ENCODE measurements at places on chromosomes 16 and 17. TPM values are rescaled to one million over a fixed set of nuclear protein-coding genes. Genes with fewer than 3 reads are reported as not detected.

The IL4R gene
- 66.1 TPM for total RNA-seq

The PAGR1 gene
- 113 TPM for total RNA-seq

The CHST6 gene
- total RNA-seq: 3.8 TPM

The EFNB3 gene
- total RNA-seq: 70.3 TPM

The PPM1E gene
- 0.46 TPM for total RNA-seq

The TMEM98 gene
- total RNA-seq: 166 TPM

DNA sequence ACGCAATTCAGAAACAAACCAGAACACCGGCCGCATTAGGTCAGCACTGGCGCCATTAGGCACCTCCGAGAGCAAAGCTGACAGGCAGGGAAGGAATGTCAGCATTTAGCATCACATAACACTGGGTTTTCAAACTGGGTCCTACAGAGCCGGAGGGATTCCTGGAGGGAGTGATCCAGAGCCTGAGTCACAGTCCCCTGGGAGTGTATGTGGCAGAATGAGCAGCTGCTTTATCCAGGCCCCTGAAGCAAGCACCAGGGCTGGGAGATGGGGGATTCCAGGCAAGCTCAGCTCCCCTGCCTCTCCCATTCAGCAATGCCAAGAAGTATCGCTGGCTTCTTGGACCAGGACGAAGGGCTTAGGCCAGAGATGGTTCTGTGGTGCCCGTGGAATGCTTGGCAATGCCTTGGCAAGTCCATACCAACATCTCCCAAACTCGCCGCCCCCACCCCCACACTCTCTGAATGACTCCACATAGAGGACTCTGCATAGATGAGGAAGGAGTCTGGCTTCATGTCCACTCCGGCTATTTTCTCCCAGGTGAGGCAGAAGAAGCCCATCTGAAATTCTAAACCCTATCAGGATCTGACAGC is 20.4 kb downstream of the GAS7 start:
- H3K36me3 ChIP-seq: no peaks in the 10 kb centered on the region
- DNase-seq: peak; percentile 62
- H3K4me1 ChIP-seq: peaks cover 5% of the 10 kb centered on the region
- no peak overlapping the region for H3K4me3 ChIP-seq

- no peak overlapping the region for H3K4me3 ChIP-seq
- no peak for DNase-seq
- H3K36me3 ChIP-seq: no peaks in the 10 kb centered on the region
- peaks cover 86% of the 10 kb centered on the region for H3K27me3 ChIP-seq
- H3K27ac ChIP-seq: no peak overlapping the region
Measured at GRCh38 chr16:80536238-80536637, 4.6 kb upstream of the DYNLRB2 start.

- DNase-seq: no peak
- peaks cover 9% of the 10 kb centered on the region for H3K4me1 ChIP-seq
- no peaks in the 10 kb centered on the region for H3K36me3 ChIP-seq
- no peak overlapping the region for H3K27ac ChIP-seq
Measured at GRCh38 chr17:36632916-36633771, 31.8 kb downstream of the MRM1 start.

DNA sequence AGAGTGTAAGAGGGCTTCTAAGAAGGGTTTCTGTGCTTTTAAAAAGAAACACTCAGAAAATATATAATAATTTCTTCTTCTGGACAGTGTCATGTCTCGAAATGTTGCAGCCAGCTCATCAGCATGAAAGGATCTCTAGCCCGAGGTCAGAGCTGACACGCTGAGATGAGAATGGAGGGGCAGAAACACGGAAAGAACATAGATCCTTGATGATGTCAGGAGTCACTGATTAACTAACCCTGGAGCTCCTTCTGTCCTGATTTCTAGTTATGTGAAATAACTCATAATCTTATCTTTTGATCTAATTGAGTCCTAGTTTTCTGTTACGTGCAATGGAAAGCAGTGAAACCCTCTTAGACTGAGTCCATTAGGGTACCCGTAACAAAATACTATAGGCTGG is 10.3 kb upstream of the TOX3 start:
- no peak for DNase-seq
- H3K36me3 ChIP-seq: no peaks in the 10 kb centered on the region

DNA sequence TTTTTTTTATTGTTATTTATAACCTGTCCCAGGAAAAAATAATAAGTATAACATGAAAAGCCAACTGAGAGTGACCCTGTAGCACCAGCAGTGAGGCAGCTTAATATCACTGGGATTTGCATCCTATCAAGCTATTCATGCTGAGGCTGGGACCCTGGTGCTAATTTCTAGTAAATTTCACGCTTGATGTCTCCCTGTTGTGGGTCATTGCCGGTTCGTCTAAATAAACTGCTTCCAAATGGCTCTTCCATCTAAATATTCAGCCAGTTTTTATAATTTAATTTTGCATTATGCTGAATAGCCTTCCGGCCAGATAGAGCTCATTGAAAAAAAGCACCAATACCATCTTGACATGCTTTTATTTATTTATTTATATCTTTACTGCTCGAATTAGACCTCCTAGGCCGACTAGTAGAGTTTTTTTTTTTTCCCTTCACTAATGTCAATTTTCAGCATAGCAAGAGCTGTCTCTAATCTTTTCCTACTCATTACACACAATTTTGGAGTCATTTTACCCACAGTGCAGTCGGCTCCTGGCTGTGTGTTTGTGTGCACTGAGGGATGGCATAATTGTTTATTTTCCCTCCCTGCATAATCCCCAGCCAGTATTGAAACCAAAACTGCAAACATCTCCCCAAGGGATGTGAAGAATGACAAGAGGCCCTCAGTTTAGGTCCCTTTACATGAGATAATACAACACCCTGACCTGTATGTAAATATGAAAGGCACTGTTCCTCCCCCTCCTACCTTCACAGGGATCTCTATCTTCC is 168.8 kb downstream of the AATF start:
- no peak for DNase-seq
- no peak overlapping the region for H3K4me3 ChIP-seq
- H3K27ac ChIP-seq: no peak overlapping the region
- no peaks in the 10 kb centered on the region for H3K27me3 ChIP-seq

- H3K27me3 ChIP-seq: no peaks in the 10 kb centered on the region
- H3K4me3 ChIP-seq: no peak overlapping the region
- no peaks in the 10 kb centered on the region for H3K4me1 ChIP-seq
- DNase-seq: no peak
- no peak overlapping the region for H3K27ac ChIP-seq
Measured at GRCh38 chr16:88923926-88924833, 52.8 kb downstream of the CBFA2T3 start.

DNA sequence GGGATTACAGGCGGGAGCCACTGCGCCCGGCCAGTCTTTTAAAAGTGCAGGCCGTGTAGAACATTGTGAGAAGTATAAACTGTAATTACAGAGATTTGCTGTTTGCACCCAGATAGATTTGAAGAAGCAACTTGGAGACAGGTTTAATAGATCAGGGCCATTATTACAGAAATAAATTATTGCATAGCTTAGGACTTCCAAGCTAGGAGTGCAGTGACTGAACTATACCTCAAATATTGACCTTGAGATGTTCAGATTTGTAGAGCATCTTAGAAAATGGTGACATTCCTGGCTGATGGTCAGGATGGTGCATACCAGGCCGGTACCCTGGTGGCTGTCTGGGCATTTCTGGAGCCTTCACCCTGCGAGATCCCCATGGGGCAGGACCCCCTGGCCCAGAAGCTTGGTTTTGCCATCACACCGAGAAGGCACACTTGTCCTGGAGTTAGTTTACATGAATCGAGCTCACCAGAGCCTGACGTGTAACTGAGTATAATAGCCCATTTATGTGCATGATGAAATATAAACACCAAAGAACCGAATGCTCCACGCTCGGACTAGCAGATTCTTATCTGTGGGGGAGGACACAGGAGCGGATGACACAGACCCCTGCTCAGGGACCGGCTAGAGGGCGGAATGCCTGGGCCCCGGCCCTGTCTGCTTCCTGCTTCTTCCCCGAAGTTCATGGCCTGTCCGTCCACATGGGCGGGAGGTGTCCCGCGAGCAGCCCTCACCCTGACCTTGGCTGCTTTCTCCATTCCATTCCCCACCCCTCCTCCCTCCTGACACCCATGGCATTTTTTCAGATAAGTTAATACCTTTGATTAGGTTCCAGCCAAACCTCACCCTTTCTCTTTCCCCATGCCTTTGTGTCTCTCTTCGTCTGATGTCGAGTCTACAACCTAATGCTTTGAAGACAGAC is 32.1 kb downstream of the CCDC40 start:
- no peaks in the 10 kb centered on the region for H3K36me3 ChIP-seq
- no peaks in the 10 kb centered on the region for H3K27me3 ChIP-seq
- no peaks in the 10 kb centered on the region for H3K4me1 ChIP-seq

GRCh38 chr17:41586863-41587495 is at the start of gene KRT14:
KRT14 (minus strand) TSS chr17:41586895; CDS start chr17:41586834, 61 bp downstream.
- DNase-seq: no peak
- no peaks in the 10 kb centered on the region for H3K36me3 ChIP-seq
- no peaks in the 10 kb centered on the region for H3K27me3 ChIP-seq
- peaks cover 7% of the 10 kb centered on the region for H3K4me1 ChIP-seq
- H3K27ac ChIP-seq: no peak within 1 kb of the TSS

DNA sequence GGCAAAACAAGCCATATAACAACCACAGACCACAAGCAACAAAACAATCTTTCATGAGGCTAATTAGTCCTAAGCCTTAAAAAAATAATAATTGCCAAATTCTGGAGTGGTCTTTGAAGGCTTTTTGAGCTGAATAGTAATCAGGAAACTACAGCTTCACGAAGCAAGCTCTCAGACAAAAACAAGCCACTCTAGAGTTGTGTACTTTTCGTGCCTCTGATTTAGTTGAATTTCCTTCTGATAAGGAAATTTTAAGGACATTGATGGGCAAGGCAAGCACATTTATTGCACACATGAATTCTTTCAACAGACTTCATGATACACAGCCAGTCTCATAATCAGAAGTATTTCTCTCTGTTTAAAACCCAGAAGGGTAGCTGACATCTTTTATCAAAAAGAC is 130.8 kb upstream of the IRX3 start:
- no peaks in the 10 kb centered on the region for H3K36me3 ChIP-seq
- no peak overlapping the region for H3K27ac ChIP-seq
- no peak for DNase-seq
- no peaks in the 10 kb centered on the region for H3K27me3 ChIP-seq
- H3K4me1 ChIP-seq: peaks cover 10% of the 10 kb centered on the region

- no peaks in the 10 kb centered on the region for H3K36me3 ChIP-seq
- H3K27ac ChIP-seq: no peak overlapping the region
- H3K27me3 ChIP-seq: peaks cover 7% of the 10 kb centered on the region
Measured at GRCh38 chr16:66416136-66416535, 11.0 kb upstream of the BEAN1 start.

- no peak overlapping the region for H3K27ac ChIP-seq
- peaks cover 15% of the 10 kb centered on the region for H3K4me1 ChIP-seq
- H3K36me3 ChIP-seq: peaks cover 65% of the 10 kb centered on the region
- H3K27me3 ChIP-seq: no peaks in the 10 kb centered on the region
- no peak overlapping the region for H3K4me3 ChIP-seq
- DNase-seq: peak; percentile 72
Measured at GRCh38 chr17:49603720-49604119, 28.0 kb downstream of the NXPH3 start.

Data from cardiac muscle cell (in vitro differentiated cells and primary cell).